ENCODE measurements at places on chromosomes 1 and 21.

- DNase-seq = no peak
Observed at GRCh38 chr21:22711636-22712035, 1713.4 kb downstream of the NCAM2 start.

GRCh38 chr1:110615548-110616130 lies 9.5 kb upstream of the KCNA2 start:
- no peak for DNase-seq

DNA sequence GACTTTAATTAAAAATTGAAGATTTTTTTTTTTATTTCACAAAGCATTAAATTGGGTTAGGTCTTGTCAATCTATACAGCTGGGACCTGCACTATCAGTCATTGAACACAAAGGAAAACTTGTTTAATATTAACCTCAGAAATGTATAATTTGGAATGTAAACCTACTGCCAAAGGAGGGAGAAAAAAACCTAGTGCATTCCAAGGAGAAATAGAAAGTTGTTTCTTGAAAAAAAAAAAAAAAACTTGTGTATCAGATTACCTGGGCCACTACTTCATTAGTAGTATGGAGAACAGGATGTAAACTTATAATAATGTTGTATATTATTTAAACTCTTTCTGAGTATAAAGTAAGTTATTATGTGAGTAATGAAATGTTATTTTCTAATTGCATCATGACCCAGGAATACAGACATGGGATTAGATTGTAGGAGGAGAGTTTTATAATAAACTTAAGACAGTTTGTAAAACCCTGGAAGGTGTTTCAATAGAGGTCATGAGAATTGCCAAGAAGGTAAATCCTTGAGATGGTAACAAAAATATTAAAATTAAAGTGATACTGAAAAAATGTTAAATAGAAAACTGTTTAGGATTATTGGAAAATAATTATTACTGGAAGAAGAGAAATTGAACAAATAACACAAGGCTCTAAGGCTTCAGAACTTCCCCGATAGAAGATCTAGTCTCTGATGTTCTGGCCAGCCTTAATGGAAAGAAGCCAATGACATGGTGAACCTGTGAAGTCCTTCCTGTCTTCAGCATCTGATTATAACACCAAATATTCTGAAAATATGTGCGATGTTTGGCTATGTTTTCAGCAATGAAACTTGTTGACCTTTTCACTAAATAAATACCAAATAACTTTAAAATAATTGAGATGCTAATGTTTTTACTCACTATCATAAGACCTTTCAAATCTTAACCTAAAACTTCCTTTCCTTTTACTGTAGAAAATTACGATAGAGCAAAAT lies 412.8 kb upstream of the LYPLAL1 start:
- no peak for DNase-seq

- DNase-seq = no peak
Observed at GRCh38 chr1:109996476-109996875, 11.9 kb downstream of the AHCYL1 start.

DNA sequence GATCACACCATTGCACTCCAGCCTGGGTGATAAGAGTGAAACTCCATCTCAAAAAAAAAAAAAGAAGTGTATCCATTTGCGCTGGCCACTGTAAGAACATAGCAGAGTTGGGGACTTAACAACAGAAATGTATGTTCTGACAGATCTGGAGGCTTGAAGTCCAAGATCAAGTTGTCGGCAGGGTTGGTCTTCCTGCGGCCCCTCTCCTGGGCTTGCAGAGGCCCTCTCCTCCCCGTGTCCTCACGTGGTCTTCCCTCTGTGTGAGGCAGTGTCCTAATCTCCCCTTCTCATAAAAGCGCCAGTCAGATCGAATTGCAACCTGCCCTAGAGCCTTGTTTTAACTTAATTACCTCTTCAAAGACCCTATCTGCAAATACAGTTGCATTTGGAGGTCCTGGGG lies 52.6 kb downstream of the MT1HL1 start:
- no peak for DNase-seq

DNA sequence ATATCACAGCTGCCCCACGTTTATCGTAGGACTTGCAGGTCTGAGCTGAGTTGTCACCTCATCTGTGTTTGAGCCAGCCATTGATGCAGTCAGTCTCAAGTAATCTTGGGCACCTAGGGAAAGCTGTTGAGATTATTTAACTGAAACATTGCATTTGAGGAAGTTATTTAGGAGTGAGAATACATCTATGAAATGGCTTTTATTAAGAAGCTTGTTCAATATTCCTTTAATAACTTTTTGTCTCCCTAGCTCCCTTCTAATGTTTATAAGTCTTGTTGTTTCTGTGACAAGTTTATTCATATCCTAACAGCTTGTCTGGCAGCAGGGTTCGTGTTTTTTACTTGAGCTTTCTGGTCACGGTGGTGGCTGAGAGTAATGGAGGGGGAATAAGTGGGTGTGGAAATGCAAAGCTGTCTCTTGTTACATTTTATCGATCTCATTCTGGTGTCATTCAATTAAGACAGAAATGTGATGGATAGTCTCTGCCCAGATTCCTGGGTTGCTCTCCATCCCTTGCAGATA lies 555.9 kb downstream of the USP25 start:
- DNase-seq = no peak

DNA sequence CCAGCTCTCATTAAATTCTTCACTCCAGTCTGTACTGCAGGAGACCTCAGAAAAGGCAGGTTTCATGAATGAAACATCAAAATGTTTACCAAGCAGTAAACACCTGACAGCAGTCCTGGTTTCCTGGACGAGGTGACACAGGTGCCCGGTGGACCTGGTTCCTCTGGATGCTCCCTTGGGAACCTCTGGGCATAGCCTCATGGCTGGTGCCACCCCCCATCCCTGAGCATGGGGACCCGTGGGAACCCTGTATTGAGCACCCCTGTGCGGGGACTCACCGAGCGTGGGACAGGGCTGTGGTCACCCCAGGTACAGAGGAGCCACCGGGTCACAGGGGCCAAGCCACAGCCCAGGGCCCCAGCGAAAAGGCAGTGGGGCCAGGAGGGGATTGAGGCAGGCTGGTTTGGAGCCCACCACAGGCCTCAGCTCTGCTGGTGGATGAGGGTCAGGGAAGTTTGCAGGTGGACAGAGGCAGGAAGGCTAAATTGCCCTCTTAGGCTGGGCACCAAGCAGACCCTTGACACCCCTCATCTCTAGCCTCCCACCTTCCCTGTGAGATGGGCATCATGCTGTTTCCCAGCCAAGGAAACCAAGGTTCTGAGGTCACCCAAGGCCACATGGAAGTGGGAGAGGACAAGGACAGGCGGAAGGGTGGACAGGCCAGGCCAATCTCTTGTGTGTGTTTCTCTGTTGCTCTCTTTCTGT lies 158.4 kb downstream of the PTPRU start:
- DNase-seq = no peak

- peak; percentile 49 for DNase-seq
Observed at GRCh38 chr1:236066828-236067386, 2.0 kb upstream of the NID1 start.

DNA sequence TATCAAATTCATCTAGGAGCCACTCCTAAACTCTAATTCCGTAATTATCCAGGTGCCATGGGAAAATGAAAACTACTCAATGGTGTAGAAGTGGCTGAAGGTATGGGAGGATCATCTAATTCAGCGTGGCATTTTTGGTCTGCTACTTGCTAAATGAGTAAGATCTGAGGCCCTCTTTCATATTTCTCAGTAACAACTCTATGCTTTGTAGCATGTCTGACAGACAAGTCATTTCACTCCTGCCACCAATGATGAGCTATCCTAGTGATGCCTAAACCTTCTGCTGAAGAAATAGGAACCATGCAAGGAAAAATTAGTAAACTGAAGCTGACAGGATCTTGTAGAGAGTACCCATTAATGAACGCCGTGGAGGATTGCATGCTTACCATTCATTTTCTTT lies 145.3 kb downstream of the NTNG1 start:
- DNase-seq = no peak

DNA sequence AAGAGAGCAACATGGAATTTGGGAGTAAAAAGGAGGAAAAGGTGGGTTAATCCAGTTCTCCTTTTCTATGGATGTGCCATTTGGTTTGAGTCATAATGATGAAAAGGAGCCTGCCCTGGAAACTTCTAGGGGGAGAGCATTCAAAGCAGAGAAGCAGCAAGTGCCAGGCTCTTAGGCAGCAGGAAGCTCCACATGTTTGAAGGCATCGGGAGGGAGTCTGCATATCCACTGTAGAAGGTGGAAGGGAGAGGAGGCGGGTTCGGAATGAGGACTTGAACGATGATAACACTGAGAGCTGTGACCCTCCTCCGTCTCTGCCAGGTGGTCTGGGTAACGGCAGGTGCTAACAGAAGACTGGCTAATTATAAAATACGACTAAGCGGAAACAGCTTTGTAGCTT lies 128.2 kb downstream of the RYR2 start:
- DNase-seq = no peak

GRCh38 chr21:37458669-37459276 lies 92.2 kb downstream of the DYRK1A start:
- no peak for DNase-seq

- no peak for DNase-seq
Observed at GRCh38 chr1:73411479-73411878, 786.5 kb downstream of the LRRIQ3 start.

- no peak for DNase-seq
Observed at GRCh38 chr1:74811436-74812179, 78.7 kb downstream of the TYW3 start.

- no peak for DNase-seq
Observed at GRCh38 chr1:209727785-209728184, 23.1 kb downstream of the HSD11B1 start.

DNA sequence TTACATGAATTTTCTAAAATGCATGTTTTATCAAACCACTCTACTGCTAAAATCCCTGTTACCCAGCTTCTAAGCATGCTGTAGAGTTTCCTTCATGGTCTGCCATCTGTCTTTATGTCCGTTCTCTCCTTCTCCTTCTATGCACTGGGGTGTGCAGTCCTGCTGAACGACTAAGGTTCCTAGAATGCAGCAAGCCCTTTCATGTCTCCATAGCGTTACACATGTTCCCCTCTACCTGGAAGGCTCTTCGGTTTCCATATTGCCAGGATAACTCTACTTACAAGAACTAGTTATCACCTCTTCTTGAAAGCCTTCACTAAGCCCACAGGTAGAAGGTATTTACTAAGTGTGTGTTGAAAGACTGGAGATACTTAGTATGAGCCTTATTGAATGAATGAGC lies 22.2 kb downstream of the DNM3 start:
- no peak for DNase-seq

DNA sequence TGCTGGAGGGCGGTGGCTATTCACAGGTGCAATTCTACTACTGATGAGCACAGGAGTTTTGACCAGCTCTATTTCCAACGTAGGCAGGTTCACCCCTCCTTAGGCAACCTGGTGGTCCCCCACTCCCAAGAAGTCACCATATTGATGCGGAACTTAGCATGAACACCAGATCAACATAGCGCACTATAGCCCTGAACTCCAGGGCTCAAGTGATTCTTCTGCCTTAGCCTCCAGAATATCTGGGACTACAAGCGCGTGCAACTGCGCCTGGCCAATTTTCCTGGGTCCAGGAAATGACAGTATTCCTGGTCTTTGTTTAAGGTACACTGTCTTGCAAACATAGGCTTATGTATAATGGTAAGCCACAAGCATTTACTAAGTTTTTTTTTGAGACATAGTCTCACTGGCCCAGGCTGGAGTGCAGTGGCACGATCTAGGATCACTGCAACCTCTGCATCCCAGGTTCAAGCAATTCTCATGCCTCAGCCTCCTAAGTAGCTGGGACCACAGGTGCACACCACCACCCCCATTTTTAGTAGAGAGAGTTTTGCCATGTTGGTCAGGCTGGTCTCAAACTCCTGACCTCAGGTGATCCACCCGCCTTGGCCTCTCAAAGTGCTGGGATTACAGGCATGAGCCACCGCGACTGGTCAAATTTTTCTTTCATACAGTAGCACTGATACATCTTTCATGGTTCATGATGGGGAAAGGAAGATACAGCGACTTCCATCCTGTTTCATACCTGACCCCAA lies 12.6 kb downstream of the MCL1 start:
- DNase-seq = no peak

- DNase-seq = no peak
Observed at GRCh38 chr1:165612062-165612461, 19.0 kb upstream of the MGST3 start.

DNA sequence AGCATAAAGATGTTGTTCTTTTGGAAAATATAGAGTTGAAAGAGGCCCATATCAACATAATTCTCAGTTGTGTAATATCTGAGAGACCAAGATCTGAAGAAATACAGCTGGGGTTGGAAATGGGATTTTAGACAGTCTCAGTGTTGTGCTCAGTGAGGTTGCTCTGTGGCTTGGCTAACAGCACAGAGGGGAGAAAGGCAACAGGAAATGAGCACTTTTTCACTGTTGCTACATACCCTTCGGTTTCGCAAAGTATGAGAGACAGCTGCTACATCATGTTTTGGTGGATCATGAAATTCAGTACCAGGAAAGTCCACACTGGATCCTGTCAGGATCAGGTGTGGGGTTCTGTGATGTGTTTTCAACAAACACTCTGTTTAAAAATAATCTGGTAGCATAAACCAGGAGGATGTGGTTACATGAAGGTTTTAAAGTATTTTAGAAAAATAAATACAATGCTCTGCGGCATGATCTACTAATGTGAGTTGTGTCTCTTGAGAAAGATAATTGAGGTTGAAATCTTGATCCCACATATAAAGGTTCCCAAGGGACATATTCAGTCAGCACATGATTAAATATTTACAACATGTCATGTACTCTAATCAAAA lies 7.0 kb upstream of the GPR88 start:
- no peak for DNase-seq

GRCh38 chr1:83516369-83516768 lies 482.6 kb downstream of the TTLL7 start:
- no peak for DNase-seq

DNA sequence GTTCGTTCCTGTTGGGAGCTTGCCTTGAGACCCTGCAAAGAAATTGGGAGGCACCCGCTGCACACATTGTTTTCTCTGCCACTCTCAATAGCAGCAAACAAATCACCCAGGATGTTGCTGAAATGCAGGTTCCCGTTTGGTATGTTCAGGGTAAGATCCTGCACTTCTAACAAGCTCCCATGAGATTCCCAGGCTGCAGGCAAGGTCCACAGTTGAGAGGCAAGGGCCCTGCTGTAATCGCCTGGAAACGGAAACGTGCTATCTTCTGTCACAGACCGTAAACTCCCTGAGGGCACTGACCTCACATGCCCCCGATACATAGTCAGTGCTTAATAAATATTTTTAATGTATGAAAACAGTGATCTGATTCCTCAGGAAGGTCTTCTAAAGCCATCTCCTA lies 37.8 kb downstream of the XCL1 start:
- no peak for DNase-seq
